Stimulated activated CD8-positive, alpha-beta memory T cell treated with anti-CD3 and anti-CD28 coated beads, Interleukin-4, amount 100 ng/mL, for 1 hour (primary cell): ENCODE measurements at places on chromosomes 11 and 22.

DNA sequence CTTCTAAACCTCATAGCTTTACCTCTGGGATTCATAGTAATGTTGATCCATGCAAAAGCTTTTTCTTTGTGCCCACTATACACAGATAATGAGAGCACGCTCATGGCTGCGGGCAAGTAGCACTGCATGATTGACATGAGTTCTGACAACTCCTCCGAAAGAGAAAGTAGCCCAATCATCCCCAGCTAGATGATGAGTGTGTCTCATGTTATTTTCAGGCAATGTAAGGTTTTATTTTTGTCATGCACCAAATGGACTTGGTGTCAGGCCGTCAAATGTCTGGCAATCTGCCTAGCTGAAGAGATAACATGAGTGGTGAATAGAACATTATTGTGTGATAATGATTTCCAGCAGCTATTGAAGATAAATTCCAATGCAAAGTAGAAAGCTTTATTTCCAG, 662.6 kb downstream of the NTM start:
- DNase-seq = no peak

DNA sequence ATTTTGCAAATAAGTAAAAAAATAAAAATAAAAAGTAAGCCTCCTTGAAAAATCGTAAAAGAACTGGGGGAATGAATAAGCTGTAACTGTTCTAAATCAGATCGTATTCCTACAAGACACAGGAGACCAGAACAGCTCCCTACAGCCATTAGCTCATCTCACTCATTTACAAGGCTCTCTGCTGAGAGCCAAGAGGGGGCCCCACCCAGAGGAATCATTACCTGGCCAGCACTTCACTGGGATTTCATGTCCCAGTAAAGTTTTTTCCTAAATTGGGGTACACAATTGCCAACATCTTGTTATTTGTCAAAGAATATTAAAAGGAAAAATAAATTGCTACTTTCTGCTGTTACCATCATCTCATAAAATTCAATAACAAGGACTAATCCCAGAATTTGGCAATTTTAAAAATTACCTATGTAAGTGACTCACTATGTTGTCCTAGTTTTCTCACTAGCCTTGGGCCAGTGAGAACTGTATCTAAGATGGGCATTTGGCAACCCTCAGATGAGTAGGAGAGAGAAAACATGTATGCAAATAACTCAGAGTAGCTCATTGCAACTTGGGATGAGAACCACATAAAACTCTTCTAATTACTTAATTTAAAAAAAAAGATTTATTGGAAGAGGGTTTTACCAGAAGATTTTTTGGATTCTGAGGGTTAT, 18.4 kb upstream of the SMTN start:
- no peak for DNase-seq

- DNase-seq = no peak
Observed at GRCh38 chr22:45454275-45454674, 40.8 kb downstream of the RIBC2 start.

GRCh38 chr11:123196060-123196714, 1.1 kb upstream of the CLMP start:
- DNase-seq = no peak

DNA sequence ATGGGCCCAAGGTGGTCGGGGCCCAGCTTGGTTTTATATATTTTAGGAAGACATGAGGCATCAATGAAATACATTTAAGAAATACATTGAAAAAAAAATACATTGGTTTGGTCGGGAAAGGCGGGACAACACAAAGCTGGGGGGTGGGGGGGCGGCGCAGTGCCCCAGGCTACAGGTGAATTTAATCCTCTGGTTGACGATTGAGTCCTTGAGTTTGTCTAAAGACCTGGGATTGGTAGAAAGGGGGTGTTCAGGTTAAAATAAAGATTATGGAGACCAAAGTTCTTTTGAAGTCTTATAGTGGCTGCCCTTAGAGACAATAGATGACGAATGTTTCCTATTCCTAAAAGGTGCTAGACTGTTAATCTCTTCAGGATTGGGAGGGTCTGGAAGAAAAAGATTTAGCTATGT, 3.1 kb downstream of the IFITM1 start:
- no peak for DNase-seq

- DNase-seq = no peak
Observed at GRCh38 chr11:79960461-79960860, 519.6 kb upstream of the TENM4 start.

- DNase-seq = no peak
Observed at GRCh38 chr11:2516276-2517015, 71.6 kb downstream of the KCNQ1 start.

- DNase-seq = no peak
Observed at GRCh38 chr11:131089727-131090245, 173.5 kb upstream of the SNX19 start.

- DNase-seq = no peak
Observed at GRCh38 chr11:107116358-107116757, 98.1 kb upstream of the GUCY1A2 start.

DNA sequence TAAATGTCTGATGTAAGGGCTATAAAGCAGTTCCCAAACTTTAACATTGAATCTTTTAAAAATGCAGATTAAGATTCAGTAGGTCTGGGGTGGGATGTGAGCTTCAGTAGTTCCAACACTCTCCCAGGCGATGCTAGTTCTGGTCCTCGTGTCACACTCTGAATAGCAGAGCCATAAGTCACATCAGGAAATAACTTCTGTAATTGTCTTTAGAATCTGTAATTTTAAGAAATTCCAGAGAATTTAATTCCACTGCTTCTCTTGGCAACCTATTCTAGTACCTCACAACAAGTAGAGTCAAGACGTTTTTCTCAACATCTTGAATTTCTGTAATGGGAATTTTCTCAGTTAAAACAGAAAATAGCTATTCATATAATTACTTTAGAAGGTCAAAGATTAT, 223.1 kb downstream of the TMEM135 start:
- DNase-seq = no peak

GRCh38 chr11:90700789-90701439, 478.1 kb upstream of the CHORDC1 start:
- no peak for DNase-seq

- no peak for DNase-seq
Observed at GRCh38 chr11:63945477-63946163, 6.8 kb downstream of the NAA40 start.

GRCh38 chr11:82356316-82356715, 377.3 kb downstream of the FAM181B start:
- no peak for DNase-seq
